ENCODE measurements at places on chromosomes 4 and X.

DNA sequence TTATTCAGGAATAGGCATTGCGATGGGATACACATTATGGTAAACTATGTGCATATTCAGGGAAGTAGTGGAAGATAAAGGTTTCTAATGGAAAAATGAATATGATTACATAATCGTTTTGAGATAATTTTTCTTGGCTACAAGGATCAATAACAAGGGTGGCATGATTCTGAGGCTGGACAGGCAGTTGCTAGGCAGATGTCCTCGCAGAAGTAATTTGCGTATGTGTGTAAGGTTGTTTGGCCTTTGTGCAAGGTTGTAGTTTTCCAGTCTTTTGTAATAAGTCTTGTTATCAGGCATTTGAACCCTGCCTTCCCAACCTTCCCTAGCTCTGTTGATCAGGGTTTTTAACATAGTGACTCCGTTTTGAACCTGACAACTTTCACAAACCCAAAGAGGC, 59.7 kb downstream of the RGS12 start:
- no peak for DNase-seq

DNA sequence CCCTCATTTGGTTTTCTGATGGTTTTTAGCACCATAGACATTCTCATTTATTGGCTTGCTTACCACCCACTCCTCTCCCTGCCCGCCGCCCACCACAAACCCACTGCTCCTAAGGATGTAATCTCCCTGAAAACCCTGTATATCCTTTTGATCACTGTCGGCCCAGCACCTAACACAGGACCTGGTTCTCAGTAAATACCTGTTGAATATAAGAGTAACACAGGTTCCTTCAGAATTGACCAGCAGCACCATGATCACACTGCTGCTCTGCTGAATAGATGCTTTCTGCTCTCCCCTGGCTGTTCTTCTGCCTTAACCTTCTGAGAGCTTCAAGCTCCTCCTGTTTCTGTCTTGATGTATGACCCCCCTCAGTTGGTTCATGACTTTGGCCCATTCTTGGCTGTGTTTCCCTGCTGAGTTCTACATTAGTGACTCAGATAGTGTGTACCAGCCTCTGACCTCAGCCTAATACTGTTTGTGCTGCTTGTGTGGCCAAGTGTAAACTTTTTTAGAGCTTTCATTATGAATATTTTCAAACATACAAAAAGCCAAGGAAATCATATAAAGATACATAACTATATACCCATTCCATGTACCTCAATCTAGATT, 265.3 kb downstream of the FRMPD4 start:
- no peak for DNase-seq

DNA sequence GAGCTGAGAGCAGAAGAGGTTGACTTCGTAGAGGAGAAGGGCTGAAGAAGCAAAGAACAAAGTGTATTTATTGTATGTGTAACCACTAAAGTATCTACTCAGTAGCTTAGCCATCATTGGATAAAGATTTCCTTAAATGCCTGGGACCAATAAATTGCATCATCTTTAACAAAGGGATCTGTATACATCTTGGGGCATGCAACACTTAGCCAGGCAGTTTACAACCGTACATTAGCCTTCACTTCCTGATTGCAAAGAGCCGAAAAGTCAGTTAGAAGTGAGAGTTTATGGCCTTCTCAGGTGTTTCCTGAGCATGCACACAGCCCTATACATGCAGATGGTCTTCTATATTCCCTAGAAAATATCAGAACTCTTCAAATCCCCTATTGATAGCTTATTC, 68.0 kb upstream of the MAGED1 start:
- no peak for DNase-seq

DNA sequence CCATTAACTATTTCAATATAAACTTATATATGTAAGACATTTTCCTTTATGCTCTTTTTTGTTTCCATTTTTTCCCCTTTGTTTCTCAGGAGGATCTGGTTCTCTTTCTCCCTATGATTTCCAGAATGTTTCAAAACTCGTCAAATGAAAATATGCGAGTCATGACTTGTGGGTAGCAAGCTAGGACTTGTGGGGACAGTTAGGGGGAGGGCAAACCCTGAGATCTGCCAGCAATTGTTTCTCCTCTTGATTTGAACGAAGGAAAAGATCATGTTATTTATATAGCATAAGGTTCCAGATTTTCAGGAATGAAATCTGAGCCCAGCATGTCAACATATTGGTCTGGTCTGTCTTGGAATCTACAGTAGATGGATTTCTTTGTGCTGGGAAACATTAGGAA, 28.9 kb upstream of the GPC4 start:
- DNase-seq: no peak

DNA sequence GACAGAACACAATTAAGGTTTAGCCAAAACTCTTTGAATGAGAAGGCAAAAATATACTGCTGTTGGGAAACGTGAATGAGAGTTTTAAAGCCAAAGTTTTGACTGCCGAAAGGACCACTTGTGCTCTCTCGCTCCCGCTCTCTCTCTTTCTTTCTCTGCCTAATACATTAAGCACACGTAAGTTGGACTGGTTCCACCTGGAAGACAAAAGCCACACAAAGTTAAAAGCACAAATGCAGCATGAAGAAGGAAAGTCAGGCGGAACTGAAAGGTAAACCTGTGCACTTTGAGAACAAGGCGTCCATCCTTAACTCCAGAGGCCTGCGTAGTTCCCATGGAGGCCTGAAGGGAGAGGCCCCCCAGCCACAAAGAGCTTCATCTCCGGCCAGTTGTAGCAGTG, 1.9 kb downstream of the DCAF12L2 start:
- no peak for DNase-seq

GRCh38 chr4:177047851-177048174, 255.1 kb upstream of the VEGFC start:
- no peak for DNase-seq

- no peak for DNase-seq
Measured at GRCh38 chrX:101397779-101398178, 7.0 kb downstream of the RPL36A start.

DNA sequence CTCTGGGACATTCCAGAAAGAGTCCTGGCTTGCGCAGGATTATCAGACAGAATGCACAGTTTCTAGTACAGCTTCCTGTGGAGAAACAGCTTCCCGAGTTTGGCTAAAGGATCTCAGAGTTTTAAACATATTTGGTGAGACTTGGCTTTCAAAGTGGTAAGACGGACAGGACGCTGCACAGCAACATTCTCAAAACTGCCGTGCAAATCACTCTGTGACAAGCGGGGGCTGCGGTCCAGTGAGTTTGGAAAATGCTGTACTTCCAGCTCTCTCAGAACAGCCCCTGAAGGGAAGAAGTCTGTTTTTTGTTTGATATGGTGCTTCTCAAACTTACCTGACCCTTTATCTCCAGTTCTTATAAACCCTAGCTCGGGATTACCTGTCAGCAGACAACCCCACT, 18.1 kb downstream of the LGI2 start:
- no peak for DNase-seq

All from activated CD4-positive, alpha-beta T cell treated with anti-CD3 and anti-CD28 coated beads, Interleukin-2, amount 50 U/mL, for 24 hours (primary cell).